ENCODE measurements at places on chromosomes 6 and 20.

DNA sequence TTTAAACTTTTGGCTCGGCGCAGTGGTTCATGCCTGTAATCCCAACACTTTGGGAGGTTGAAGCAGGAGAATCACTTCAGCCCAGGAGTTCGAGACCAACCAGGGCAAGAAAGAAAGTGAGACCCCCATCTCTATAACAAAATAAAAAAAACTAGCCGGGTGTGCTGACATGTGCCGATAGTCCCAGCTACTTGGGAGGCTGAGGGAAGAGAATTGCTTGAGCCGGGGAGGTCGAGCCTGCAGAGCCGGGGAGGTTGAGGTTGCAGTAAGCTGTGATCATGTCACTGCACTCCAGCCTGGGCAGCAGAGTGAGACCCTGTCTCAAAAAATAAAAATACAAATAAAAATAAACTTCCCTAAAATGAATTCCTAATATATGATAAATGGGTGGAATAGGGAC lies 50.4 kb downstream of the ZMYND8 start:
- no peak for DNase-seq

GRCh38 chr6:34521463-34522285 lies 34.5 kb downstream of the SPDEF start:
- no peak for DNase-seq

DNA sequence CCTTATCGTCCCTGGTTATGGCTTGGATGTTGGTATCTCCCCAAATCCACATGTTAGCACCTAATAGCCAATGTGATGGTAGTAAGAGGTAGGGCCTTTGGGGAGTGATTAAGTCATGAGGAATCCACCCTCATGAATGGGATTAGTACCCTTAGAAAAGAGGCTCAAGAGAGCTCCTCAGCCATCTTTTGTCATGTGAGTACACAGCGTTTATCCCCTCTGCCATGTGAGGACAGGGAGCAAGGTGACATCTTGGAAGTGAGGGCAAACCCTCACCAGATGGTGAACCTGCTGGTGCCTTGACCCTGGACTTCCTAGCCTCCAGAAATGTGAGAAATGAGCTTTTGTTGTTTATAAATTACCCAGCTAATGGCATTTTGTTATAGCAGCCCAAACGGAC lies 16.1 kb upstream of the SIRPB2 start:
- DNase-seq, result no peak

GRCh38 chr20:46624946-46625345 lies 26.3 kb downstream of the SLC13A3 start:
- DNase-seq, result no peak

DNA sequence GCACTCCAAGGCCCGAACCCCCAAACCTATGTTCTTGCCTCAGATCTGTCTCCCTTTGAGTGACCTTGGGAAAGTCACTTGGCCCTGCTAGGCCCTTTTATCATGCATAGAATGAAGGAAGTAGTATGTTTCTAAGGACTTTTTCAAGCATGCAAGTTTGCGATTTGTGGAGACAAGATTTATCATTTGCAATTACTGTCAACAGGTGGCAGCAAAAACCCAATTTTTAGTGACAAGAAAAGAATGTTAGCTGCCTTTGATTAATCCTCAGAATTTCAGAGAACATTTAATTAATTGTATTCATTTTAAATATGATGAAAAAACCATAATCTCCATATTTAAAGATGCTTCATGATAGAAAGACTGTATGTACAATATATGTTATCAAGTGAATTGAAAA lies 28.3 kb upstream of the PREP start:
- DNase-seq, result peak; percentile 67

DNA sequence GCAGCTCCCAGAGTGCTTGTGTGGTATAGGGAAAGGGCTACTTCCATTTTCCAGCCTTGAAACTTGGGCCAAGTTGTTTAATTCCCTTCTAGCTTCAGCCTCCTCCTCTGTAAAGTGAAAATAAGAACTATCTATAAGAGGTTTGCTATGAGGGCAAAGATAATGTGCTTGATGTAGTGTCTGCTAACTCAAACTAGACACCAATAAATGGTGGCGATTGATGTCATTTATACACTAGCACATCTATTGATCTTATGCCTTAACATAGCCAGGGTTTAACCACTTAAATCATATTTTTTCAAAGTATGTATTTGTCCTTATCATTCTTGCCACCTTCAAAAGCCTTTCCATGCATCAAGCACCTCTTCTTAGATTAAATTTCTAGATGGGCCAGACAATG lies 55.2 kb downstream of the NEDD9 start:
- no peak for DNase-seq

DNA sequence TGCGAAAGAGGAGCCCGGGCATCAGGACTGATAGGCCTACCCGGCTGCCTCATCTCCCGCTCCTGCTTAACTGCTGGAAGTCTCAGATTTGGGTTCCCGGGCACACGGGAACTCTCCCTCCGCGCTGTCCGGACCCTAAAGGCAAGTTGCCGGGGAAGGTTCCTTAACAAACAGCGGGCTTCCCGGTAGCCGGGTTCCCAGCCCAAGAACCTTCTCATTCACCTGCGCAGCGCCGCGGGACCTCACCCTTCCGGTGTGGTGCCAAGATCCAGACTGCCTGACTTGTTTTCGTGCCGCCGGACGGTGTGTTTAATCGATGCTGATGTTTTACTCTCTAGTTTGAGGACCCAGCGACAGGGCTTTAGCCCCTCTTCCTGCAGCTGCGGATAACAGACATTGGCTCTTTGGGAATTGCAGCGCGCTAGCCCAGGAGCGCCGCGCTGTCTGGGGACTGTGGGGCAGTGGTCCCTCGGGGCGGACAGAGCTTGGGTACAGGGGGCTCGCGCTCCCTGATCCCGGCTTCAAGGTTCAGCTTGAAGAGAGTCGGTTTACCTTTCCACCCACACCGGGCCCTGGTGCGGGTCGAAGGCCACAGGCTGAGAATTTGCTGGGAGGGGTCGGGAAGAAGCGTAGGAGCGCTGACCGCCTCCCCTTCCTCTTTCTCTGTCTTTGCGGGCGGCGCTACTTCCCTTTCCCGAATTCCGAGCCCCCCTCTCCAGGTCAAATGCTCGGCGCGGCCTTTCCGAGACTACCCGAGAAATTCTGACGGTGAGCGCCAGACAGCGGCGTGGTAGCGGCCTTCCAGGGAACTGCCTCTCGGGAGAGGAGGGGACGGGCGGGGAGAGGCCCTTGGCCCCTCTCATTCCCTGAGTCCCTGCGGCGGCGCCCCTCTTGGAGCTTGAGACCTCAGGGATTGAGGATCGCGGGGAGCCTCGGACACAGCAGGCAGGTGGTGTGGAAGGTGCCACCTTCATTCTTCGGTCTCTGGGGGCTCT lies 17.2 kb downstream of the ABT1 start:
- DNase-seq, result no peak

Measured in pons (tissue), 1 donor.